ENCODE measurements at places on chromosomes 16 and 17.

DNA sequence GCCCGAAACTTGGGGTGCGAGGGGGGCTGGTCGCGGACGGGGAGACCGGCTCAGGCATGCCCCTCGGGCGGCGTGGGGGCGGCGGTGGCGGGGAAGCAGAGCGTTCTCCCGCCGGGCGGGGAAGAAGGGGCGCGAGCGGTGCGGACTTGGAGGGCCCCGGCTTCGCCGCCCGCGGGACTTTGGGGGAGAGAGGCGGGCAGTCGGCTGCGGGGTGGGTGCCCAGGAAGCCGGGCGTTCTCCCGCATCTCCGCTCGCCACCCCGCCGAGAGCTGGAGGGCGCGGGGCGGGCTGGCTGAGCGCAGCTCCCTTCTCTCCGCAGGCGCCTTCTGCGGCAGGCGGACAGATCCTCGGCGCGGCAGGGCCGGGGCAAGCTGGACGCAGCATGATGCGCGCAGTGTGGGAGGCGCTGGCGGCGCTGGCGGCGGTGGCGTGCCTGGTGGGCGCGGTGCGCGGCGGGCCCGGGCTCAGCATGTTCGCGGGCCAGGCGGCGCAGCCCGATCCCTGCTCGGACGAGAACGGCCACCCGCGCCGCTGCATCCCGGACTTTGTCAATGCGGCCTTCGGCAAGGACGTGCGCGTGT is 772 bp downstream of the NTN1 start:
- DNase-seq, result no peak

DNA sequence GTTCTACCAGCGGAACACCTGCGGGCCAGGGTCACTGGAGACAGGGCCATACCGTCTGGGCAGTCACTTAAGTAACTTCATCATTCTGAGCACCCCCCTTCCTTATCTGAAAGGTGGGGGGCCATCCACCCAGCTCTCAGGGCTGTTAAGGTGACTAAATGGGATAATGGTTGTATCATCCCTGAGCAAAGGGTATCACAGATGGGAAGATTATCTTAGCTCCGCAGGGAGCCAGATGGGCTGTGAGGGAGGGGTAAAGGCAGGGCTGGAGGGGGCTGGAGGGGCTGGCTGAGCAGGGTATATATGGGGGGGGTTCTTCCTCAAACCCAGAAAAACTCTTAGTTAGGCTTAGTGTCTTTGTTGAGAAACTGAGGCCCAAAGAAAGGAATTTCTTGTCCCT is 2.9 kb upstream of the CACNA1G start:
- no peak for DNase-seq

DNA sequence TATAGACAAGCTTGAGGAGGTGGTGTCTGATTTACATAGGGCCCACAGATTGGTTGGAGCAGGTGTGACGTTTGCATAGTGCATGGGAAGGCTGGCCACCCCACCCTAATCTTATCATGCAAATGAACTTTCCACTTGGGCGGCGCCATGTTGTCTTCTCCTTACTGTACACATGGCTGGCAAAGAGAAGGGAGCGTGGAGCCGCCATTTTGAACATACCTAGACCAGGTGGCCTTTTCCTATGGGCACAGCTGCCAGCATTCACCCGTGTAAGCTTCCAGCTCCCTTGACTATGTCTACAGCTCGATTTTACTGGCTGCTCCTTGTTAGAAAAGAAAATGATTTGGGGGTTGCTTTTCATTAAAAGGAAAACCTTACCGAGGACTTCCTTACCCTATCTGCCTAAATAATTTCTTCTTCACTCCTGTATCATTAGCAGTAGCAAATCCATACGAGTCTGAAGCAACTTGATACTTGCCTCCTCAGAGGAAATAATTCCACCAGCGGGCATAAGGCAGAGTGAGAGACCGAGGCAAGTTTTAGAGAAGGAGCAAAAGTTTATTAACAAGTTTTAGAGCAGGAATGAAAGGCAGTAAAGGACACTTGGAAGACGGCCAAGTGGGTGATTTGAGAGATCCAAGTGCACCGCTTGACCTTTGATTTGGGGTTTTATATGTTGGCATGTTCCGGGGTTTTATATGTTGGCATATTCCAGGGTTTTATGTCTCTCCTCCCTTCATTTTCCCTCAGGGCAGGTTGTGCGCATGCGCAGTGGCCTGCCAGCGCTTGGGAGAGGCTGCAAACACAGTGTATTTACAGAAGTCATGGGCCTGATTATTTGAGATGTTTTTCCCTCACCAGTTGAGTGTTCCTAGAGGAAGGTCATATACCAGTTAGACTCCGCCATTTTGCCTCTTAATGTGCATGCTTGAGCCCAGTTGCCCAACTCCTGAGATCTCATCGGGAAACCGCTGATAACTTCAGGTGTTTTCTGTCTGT is 65.7 kb downstream of the MARF1 start:
- DNase-seq, result no peak

DNA sequence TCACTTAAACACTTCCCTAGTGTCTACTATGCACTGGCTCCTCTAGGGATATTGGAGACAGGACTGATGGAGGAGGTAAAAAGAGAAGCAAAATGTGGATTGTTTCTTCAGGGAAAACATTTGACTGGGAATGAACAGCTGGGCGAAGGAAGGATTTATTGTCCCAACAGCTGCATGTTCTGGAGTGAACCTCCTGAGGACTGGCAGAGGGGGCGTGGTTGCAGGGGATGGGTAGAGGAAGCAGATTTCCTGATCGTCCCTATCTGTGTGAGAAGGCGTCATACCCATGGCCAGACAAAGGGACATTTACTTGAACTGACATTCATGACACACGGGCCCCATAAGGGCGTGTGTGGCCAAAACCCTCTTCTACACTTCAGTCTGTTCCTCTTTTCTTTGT is 321.5 kb downstream of the MAP2K4 start:
- DNase-seq, result no peak

DNA sequence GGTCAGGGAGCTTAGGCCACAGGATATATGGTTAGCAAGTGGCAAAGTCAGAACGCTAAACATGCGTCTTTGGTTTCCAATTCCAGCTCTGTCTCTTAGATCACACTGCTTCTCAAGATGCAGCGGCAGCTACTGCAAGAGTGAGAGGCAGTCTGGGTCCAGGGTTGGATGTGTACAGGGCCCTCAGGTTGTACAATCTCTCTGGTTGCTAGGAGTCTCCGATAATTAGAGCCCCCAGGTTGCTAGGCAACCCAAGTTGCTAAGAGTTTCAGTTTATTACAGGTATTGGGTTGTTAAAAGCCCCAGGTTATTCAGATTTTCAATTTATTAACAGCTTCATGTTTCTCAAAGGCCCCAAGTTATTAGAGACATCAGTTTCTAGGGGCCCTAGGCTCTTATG is 15.5 kb upstream of the SPACA3 start:
- no peak for DNase-seq

GRCh38 chr17:81209141-81209540 is 13.6 kb downstream of the CEP131 start:
- no peak for DNase-seq

DNA sequence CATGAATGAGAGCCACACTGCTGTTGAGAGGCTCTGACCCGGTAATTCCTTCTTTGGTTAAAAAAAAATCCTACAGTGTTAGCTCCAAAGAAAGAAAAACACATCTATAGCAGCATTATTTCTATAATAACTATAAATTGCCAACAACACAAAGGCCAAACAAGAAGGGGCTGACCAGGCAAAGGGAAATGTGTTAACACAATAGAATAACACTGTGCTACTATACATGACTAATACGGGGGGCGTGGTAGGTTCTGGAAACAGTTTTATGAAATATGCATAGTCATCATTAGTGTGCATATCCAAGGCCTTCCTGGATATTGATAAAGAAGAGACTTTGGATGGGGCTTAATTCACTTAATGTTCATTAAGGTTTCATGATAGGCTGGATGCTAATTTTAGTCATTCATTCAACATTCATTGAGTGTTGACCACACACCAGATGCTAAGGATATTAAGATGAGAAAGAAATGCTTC is 50.0 kb upstream of the CCL1 start:
- no peak for DNase-seq

GRCh38 chr17:63805591-63805990 is 21.6 kb upstream of the PSMC5 start:
- DNase-seq, result no peak

DNA sequence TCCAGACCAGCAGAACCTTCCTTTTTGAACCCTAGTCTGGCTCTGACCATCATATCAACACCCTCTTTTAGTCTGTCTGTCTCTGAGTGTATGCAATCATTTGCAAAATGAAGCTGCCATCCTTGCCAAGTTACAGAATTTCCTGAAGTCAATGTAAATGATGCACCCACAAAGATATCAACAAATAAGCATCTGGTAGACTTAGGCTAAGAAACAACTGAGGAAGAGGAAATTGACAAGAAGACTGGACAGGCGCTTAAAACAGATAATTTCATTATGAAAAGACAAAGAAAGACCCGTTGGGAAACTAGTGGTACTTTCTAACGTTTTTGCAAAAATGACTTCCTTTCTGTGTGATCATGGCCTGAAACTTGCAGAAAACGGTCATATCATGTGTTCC is 24.7 kb upstream of the CIITA start:
- DNase-seq, result no peak

DNA sequence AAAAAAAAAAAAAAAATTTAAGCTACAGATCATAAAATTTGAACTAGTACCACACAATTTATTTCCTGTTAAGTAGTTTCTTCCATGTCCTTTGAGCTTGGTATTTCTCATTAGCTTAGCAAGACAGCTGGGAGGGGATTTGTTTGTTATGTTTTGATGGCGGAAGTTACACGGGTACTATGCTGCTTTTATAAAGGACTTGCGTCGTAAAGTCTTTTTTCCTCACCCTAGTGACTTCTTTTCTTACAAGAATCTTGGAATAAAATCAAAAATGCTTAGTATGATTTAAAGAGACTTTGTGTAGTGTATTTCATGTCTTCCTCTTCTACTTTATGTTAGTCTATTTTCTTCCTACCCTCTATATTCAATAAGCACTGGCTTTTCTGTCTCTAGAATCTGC is 89.1 kb downstream of the NLK start:
- DNase-seq, result no peak

GRCh38 chr16:57867000-57867561 is 64.8 kb upstream of the KIFC3 start:
- no peak for DNase-seq

DNA sequence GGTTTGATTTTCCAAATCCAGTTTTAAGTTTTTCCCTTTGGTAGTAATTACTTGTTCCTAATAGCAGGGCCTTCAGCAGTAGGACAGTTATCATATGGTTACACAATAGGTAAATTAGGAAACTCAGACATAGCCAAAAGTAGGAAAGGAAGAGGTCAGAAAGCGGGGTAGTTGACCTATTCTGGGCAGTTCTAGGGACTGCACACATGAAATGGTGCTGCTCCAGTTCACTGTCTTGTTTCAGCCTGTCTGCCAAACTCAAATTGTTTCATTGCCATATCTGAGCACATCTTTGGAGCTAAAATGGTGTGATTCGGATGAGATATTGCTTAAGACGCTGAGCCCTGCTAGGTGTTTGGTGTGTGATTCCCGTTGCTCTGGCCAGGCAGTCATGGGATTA is 56.7 kb downstream of the TANGO6 start:
- no peak for DNase-seq

DNA sequence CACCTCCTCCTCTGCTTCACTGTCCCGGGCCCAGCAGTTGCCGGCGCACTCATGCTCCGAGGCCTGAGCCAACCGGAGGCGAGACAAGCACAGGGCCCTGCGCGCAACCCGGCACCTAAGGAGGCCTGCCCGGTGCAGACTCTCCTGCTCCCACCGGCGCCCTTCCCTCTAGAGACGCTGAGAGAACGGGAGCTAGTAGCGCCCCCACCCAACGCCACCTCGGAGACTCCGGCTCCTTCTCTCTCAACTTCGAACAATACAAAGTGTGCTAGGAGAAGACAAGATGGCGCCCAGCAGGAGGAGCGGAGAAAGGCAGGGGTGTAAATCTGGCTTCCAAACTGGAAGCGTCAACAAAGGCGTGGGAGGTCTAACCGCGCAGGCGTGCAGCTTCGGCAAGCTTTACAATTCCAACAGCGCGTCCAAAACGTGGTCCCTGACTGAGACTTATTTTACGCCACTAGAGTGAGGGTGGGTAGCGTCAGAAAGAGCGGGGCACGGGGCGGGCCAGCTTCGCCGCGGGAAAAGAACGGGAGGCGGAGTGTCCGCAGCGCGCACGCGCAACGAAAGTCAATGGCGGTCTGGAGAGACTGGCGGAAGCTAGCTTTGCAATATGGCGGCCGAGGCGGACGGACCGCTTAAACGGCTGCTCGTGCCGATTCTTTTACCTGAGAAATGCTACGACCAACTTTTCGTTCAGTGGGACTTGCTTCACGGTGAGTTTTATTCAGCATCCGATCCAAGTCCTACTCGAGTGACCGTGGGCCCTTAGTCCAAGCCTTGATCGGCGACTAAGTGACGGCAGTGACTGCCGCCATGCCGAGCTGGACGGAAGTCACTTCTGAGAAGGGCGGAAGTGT is at the start of gene MPDU1:
TSS of gene MPDU1 (plus strand) at position 600 of the 857 bp plus-strand sequence. CDS start at position 611, 11 bp downstream.
- DNase-seq, result no peak

DNA sequence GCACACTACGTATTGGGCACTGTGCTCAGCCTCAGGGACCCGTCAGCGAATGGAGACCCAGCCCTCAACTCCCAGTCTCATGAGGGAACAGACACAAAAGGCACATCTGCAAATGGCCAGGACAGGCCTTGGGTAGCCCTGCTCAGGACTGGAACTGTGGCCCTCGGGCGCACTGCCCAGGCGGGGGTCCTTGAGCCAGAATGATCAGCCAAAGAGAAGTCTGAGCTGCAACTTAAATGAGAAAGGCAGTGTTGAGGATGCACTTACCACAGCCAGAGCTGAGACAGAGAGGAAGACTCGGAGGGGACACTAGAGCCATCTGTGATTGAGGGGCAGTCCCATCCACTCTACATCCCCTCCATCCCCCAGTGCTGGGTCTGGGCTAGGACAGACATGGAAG is 117.3 kb downstream of the C16orf95 start:
- DNase-seq, result no peak

GRCh38 chr17:48541577-48542113 is 3.3 kb downstream of the HOXB2 start:
- DNase-seq, result peak; percentile 28

GRCh38 chr17:74220946-74221818 is 7.8 kb downstream of the TTYH2 start:
- no peak for DNase-seq

DNA sequence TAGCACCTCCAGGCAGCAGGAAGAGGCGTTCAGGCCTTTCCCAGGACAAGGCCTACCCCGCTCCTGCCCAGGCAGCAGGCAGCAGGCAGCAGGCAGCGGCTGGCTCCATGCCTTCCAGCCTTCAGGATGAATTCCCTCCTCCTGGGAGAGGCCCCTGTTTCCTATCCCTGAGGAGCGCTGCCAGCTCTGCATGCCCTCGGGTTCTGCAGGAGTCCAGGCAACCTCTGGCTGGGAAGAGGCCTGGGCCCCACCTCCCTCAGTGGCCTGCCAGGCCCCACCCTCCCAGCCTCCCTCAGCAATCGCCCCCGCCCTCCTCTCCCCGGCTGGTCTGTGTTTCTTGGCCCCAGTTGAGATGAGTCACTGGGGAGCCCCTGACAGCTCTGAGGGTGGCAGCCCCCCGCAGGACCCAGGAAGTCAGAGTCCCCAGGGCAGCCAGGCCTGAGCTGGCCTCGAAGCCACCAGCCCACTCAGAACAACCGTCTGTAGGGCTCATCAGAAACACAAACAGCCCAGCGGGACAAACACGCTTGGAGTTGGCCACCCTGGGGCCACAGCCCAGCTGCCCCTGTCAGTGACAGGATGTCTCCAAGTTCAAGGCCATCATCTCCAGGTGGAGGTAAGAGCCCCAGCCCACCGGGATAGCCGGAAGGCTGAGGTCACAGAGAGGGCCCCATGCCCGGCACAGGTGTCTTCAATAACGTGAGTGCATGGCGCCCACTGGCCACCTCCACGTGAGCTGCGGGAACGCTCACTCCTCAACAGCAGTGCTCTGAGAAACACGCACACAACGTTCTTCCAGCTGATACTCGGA is 39.5 kb upstream of the CIBAR2 start:
- no peak for DNase-seq
